Activated naive CD4-positive, alpha-beta T cell treated with anti-CD3 and anti-CD28 coated beads for 36 hours (primary cell): ENCODE measurements at places on chromosomes 13 and 19.

- no peak for DNase-seq
Measured at GRCh38 chr13:78596399-78596735, 7.0 kb downstream of the POU4F1 start.

DNA sequence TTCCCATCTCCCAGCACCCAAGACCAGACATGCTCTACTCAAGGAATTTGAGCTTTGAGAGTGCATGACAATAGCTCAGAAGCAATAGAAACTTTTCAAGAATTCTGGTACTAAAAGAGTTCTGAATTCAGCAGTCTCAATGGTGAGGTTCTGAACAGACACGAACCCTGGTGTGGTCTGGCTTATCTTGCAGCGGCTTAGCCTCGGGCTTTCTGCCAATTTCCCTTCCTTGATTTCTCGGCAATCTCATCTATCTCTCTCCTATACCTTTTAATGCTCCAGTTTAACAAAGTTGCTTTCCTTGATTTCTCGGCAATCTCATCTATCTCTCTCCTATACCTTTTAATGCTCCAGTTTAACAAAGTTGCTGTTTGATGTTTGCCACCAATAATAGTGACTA is 174.6 kb downstream of the SPRY2 start:
- no peak for DNase-seq

- no peak for DNase-seq
Measured at GRCh38 chr13:24899601-24900000, 135.6 kb downstream of the RNF17 start.

- no peak for DNase-seq
Measured at GRCh38 chr19:55360902-55361301, 2.2 kb downstream of the GARIN5B start.

GRCh38 chr13:111968336-111969010 is 98.5 kb upstream of the SOX1 start:
- no peak for DNase-seq

DNA sequence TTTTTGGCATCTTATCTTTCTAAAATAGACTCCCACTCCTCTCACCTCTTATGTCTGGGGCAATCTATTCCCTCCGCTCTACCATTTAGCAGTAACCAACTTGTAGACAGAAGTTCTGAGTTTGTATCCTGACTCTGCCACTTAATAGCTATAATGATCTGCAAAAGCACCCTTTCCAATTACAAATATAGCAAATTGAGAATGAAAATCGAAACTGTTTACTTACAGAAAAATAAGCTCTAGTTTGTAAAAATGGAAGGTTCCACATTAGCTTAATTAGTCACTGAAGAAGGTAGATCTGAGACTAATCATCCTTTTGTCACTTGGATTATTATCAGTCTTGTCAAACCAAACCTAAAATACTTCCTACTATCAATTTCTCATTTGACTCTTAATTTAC is 409.3 kb downstream of the DIAPH3 start:
- DNase-seq: no peak

DNA sequence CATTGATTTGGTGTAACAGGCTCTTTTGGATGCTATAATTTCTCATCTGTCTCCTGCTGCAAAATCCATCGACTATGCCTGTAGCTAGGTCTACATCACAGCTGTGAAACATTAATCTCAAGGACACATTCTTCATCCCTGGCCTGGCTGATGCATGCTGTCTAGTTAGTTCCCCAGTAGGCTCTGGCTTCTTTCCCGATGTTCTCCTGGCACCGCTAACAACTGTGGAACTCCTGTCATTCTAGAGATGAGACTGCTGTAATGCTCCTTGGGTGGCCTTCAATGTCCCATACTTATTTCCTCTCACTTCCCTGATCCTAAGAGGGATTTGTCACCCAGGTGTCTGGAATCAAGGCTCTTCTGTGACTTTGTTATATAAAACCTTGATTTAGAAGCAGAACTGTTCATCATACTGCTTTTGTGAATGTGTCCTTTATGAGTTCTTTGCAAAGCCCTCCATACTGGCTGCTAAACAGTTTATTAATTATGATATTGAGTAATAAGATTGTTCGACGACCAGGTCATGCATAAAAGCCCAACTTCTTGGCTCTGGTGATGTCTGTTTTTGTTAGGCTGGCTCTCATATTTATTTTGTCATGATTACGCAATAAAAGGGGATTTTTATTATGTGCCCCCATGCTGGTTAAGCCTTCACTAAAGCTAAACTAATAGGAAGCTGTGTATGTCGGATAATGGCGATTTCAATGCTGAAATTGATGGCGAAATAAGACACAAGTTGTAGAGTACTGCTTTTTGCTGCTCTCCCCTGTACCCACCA is 227.5 kb downstream of the DCT start:
- DNase-seq: no peak

GRCh38 chr13:112783135-112783977 is 93.5 kb downstream of the ATP11A start:
- no peak for DNase-seq

DNA sequence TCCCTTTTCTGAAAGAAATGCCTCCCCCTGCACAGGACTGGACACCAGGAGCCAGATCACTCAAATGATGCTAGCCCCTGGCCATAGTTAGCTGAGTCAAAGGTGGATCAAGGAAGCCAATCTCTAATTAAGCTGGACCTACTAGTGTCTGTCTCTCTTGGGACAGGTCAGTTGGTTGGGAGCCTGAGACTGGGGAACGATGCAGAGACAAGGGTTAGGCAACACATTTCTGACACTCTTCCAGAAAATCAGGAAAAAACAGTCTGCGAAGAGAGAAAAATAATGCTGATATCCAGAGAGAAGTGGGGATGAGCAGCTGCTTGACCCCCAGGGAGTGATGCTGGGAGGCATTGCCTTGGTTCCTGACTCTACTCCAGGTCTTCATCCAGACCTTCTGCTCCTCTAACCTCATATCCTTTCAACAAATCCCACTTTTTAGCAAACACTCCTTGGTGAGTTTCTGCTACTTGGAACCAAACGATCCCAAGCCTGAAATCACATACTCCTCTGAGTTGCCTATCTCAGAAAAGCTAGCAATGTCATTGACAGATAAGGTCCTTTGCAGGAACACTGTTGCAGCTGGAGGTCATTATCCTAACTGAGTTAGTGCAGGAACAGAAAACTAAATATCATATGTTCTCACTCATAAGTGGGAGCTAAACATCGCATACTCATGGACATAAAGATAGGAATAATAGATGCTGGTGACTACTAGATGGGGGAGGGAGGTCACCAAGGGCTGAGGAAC is 369.7 kb downstream of the COG6 start:
- no peak for DNase-seq

GRCh38 chr19:5058521-5059212 is 89.8 kb downstream of the KDM4B start:
- DNase-seq: no peak

- no peak for DNase-seq
Measured at GRCh38 chr19:57757941-57758340, 11.3 kb downstream of the ZNF776 start.

DNA sequence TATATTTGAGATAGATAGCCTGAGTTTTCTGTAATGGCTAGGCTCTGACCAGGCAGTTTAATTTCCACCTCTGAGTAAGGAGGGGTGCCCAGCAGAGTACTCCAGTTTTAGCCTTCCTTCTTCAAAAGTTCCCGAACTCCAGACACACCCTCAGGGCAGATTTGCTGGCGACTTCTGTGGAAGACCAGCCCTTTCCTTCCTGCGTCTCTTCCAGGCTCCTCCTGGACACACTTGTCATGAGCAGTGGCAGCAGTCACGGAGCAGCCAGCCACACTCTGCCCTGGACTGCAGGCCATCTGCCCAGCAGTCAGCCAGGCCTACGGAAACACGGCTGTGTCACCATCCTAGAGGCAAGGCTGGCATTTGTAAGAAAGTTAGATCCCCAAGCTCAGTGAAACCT is 6.6 kb upstream of the FLT1 start:
- DNase-seq: no peak

DNA sequence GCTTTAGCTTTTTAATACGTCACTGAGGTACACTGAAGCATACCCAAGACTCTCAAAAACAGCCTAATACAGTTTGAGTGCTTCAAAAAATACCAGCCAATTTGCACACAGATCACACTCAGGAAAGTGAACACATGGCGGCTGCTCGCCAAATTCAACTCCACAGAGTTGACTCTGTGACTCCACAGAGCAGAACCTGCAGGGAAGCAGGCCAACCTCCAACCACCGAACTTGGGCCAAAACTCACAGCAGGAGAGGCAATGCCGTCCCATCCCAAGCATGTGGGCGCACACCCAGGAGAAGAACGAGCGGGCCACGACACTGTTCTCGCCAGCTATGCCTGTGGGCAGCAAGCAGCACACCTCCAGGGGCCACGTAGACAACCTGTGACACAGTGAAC is 21.1 kb downstream of the ELL start:
- DNase-seq: no peak

DNA sequence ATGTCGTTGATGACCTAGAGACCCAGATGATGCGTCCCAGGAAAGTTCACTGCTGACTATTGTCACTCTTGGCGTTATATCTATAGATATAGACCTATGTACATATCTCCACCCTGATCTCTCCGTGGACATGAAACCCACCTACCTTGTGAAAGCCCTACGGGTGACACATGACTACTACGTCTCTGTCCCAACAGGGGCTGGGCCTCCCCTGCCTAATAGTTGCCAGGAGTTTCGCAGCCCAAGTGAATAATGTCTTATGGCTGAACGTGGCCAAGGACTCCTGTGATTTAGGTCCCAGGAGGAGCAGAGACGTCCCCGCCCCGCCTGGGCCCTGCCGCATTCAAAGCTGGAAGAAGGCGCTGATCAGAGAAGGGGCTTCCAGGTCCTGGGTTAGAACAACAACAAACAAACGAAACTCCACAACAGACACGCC is 4.9 kb upstream of the POU4F1 start:
- DNase-seq: no peak

GRCh38 chr19:43594710-43595604 is 977 bp downstream of the IRGQ start:
- peak; percentile 83 for DNase-seq

GRCh38 chr19:2188708-2189385 is 25.1 kb downstream of the DOT1L start:
- no peak for DNase-seq

- no peak for DNase-seq
Measured at GRCh38 chr13:68597641-68598040, 1367.5 kb upstream of the PCDH9 start.

GRCh38 chr19:45475537-45476291 is 7.9 kb downstream of the FOSB start:
- no peak for DNase-seq

- no peak for DNase-seq
Measured at GRCh38 chr13:60118696-60119400, 44.9 kb downstream of the DIAPH3 start.
